ENCODE measurements at places on chromosomes 12 and 14.

DNA sequence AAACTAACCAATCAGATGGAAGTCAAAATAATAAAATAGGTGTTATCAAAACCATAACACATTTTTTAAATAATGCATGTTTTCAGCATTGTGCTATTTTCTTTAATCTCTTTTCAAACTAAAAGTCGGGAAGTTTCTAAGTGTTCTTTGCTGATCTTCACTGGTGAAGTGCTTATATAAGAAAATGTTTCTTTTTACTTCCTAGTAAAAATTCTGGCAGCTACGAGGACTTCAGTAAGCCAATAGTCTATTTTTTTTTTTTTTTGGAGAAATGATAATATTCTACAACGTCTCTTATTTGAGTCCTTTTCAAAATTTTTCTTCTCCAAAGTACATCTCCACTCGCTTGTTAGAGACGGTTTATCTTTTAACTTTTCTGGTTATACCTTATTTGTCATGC lies 448.0 kb downstream of the SLC6A15 start:
- DNase-seq = no peak

GRCh38 chr12:52019113-52019770 lies 12.5 kb downstream of the TAMALIN start:
- no peak for DNase-seq

- no peak for DNase-seq
These were observed 10.1 kb downstream of the KRT71 start for GRCh38 chr12:52542785-52543318.

GRCh38 chr12:79988368-79988767 lies 53.5 kb upstream of the PPP1R12A start:
- DNase-seq = no peak

- DNase-seq = no peak
These were observed at the start of gene MMP14 for GRCh38 chr14:22836301-22837113. Gene MMP14, plus strand, starts transcription at chr14:22836585. Its CDS starts 233 bp downstream, at chr14:22836818.

DNA sequence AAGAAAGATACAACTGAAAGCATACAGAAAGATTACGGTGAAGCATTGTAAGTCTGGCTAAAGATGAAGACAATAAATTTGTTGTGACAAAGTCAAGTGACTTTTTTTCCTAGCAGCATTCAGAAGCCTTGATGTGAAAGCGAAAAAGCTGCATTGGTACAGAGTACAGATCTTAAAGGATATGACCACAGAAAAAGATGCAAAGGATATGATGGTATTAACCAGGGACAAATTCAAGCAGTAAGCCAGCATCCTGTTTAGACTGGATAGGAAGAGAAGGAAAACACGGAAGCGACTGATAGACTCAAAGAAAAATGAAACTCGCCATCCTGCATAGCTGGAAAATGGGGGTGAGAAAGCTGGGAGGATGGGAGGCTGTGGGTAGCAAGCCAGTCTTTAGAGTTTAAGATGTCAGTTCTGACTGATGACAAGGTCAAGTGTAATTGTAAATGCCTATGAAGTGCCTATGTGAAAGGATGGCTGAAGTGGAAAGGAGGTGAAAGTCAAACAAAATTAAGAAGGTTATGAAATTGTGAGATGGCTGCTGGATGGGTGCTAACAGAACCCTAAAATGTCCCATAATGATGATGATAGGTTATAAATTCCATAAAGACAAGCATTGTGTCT lies 92.4 kb downstream of the PHLDA1 start:
- no peak for DNase-seq

- no peak for DNase-seq
These were observed 6.7 kb downstream of the TESPA1 start for GRCh38 chr12:54977857-54978256.

Data from stimulated activated CD8-positive, alpha-beta memory T cell treated with anti-CD3 and anti-CD28 coated beads, Interleukin-4, amount 100 ng/mL, for 48 hours (primary cell).